Activated T-cell treated with anti-CD3 and anti-CD28 coated beads for 4 hours (primary cell): ENCODE measurements at places on chromosomes 6 and 20.

DNA sequence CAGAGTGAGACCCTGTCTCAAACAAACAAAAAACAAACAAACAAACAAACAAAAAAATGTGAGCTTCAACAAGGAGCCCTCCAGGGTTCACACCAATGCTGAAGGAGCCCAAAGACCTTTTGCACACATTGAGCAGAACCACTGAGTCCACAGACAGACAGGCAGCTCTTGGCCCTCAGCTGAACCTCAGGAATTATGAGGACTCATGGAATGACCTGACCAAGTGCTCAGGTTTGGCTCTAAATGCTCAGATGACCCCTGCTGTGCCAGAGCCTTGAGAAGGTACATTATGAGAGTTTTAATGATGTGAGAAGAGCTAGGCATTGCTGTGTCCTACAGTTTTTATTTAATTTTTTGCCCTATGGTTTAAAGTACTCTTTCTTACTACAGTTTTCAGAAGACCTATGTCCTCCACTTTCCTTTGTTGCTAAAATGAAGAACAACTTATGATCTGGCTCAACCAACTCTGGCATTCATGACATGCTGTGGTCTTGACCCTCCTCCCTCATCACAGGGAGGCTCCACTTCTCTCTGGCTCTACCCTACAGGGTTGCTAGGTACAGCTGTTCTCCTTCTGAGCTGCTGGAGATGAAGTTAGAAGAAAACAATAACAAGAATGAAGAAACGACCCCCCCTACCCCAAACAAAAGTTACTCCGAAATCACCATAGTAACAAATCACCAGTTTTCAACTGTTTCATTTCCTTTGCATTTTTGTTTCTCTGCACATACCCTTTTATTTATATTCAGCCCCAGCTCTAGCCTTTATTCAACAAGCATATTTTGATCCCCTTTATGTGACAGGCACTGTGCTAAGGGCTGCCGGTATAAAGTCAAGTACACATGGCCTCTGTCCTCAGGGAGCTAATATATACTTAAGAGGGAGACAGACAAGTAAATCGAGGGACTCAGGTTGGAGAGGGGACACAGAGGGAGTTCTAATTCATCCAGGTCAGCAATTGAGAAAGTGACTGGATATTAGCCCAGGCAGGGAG is 128.7 kb upstream of the TRAF3IP2 start:
- no peak for DNase-seq

GRCh38 chr6:96075826-96076225 is 60.1 kb downstream of the FUT9 start:
- DNase-seq, result no peak

DNA sequence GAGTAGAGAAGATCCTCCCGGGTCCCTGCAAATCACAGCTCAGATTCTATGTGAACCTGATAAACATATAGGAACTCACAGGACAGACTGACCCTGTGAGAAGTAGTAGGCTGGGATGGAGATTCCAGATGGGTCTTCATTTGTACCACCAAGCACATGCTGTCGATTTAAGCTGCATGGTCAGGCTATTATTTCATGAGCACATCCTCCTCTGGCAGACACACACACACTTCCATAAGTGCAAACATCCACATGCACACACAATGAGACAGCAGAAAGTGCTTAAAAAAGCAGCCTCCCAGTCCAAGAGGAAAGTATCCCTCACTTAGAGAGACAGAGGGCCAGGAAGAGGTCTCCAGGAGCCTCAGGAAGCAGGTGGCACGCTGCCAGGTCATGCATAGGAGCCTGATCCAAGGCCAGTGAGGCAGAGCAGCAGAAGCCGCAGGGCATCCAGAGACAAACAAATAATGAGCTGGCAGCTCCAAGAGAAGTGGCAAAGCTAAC is 131.8 kb downstream of the UNC5CL start:
- DNase-seq, result no peak

- no peak for DNase-seq
Measured at GRCh38 chr6:19219931-19220330, 617.2 kb upstream of the ID4 start.

- DNase-seq, result no peak
Measured at GRCh38 chr20:61477451-61477861, 225.4 kb downstream of the CDH4 start.

DNA sequence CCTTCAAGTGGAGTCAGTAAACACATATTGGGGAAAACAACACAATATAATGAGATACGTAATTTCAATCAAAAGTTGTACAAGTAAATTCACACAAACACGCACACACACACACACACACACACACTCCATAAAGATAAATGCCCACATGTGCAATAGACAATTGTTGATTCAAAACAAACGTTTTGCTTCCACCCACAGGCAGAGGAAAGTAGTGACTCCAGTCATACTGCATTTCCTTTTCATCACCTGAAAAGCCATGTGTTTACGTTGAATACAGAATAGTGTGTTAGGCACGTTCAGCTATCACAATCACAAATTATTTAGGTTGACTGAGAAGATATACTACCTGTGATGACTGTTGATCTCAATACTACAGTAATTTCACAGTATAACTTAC is 443.8 kb upstream of the MANEA start:
- no peak for DNase-seq

DNA sequence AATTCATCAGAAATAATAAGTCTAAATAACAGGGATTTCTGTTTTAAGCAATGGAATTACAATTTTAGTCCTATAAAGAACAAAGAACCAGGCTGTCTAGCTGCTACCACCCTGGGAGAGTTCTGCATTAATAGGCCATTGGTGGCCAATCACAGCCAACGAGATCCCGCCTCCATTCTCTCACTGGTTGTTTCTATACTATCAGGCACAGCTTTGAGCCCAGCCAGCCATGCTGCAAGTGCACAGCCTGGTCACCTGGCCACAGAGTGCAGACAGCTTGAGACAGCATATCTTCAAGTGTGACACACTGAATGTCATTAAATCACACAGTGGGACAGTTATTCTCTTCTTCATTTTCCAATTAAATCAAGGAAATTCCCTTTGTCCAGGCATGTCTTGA is 16.1 kb upstream of the RAB22A start:
- DNase-seq, result no peak
